ENCODE measurements at places on chromosomes 16 and 17.
A peak's percentile ranks its signal among the peaks of the same experiment; 100 is the strongest.

- no peak for DNase-seq
Observed at GRCh38 chr17:61328351-61328750, 71.3 kb upstream of the TBX2 start.

GRCh38 chr17:50264263-50265113, 9.8 kb upstream of the TMEM92 start:
- no peak for DNase-seq

- DNase-seq: no peak
Observed at GRCh38 chr16:30372038-30372712, 1.9 kb upstream of the TBC1D10B start.

DNA sequence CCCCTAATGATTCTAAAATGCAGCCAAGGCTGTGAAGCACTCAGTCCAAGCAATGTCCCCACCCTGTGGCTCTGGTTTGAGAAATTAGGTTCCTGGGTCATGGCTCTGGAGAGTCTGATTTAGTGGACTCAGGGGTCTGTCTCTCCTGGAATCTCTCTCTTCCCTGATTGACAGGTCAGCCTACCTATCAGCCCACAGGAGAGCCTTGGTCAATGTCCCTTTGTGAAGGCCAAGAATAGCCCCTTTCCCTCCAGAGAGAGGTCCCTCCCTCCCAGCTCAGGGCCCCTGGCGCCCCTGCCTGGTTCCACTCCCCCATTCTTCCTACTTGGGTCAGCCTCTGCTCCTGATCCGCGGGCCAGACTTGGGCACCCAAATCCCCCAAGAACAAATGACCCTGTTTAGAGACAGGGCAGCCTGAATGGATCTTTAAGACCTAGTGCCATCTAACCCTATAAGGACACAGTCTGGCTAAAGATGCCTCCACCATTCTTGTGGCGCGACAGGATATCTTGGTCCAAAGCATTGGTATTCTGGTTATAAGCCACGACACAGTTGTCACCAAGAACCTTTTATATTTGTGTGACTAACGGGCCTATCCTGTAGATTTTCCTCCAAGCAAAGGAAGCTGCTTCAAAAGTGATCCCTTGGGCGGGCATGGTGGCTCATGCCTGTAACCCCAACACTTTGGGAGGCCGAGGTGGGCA, 38.3 kb upstream of the PRSS54 start:
- no peak for DNase-seq

DNA sequence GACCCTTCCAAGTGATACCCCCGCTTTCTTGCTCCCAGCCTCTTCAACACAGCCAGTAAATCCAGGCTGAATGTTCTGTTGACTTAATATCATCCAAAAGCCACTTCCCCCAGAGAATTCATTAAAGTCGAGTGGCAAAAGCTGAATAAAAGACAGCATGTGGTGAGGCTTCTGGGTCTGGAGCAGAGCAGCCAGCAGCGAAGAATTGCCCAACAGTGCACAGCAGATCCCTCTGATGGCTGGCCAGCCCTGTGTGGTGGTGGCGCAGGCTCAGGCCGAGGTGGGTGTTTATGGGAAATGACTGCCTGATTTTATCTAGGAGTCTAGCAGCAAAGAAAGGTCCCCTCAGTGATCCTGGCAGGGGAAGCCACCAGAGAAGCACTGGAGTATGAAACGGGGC, 30.3 kb upstream of the RCVRN start:
- DNase-seq: no peak

DNA sequence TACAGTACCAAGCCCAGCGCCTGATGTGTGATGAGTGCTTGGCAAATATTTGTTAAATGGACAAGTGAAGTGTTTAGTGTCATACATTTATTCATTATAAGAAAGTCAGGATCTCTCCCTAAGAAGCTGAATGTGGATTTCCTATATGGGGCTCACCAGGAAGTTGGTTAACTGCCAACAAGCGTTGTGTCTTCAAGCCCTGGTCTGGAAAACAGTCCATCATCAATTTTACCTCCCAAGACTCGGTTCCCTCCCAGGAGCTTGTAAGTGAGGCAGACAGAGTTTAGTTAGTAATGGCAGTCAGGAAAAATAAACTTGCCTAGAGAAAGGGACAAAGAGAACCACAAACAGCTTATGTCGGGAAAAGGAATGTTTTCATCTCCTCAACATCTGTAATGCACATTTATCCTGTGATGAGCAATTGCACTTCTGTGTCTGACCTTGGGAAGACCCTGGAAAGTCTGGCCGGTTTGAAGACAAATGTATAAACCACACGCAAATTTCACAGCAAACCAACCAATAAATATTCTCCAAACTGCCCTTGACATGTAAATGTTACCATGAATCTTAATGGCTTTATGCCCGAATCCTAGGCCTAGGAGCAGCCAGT, 28.3 kb downstream of the C16orf95 start:
- DNase-seq: no peak

- no peak for DNase-seq
Observed at GRCh38 chr16:12898551-12898950, 2.8 kb upstream of the SHISA9 start.

DNA sequence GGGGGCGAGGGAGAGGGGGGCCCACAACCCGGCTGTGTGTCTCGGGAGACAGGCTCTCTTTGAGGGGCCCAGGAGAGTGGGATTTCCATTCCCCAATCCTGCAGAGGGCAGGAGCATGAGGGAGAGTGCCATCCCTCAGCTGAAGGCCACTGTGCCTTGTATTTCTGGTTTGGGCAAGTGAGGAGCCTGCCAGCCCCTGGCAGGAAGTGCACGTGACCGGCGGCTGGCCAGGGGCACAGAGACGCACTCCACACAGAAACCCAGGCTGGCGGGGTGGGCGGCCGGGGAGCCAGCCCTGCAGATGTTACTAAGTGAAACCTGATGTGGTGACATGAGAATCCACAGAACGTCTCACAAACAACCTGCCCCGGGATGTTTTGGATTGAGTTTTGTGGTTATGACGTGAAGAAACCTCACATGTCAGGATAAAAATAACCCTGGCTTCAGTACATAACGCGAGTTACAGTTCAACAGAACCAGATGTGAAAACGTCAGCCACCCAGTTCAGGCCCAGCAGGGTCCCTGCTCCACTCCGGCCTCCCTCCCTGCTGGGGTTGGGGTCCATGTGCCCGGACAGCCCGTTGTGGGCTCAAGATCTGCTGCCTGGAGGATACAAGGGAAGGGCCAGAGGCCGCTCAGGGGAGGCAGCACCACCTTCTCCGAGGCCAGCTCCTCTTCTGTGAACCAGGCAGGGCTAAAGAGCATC, 51.7 kb upstream of the MTSS2 start:
- peak; percentile 35 for DNase-seq
